SW 1271 (cell line): ENCODE measurements at places on chromosomes 7 and 10.

DNA sequence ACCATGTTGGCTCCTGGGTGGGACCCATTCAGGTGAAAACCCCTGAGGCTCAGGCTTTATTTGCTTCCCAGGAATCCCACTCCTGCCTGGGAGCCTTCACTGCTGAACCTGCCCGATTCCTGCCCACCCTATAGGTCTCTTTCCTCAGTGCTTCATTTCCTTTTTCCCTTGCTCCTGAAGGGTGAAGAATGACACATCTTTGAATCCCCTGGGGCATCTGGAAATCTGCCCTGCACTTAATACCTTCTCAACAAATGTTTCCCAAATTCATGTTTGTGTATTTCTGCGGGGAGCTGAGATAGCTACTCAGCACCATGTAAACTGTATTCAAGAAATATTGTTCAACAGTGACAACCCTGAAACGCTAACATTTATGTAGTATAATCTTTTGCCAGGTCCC is 10.3 kb upstream of the PCBD1 start:
- no peak for DNase-seq

DNA sequence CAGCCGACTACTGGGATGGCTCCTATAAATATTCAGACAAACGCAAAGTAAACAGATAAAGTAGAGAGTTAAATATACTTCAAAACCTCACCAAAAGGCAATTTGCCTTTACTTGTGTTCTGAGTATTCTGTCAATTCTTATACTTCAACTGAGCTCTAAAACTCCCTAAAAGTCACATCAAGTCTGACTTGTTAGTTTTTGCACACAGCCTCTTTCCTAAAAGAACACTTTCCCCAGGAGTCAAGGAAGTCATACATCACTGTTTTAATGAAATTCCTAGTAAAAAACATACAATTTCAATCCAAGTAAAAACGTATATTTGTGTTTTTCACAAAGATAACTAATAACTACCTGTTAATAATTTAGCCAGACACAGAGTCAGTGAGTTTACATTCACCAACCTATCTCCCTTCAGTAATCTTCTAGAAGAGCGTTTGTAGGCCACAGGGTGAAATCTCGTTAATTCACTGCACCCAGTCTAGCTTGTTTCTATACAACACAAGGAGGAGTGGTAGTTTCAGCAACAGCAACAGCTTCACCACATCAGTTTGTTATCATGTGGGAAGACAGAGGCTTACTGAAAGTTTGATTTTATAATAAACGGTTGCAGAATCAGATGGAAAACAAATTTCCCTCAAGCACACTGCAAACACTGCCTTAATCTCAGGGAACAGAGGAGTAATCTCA is 2.7 kb downstream of the COBL start:
- no peak for DNase-seq

GRCh38 chr7:156842740-156843140 is 50.2 kb downstream of the LMBR1 start:
- DNase-seq = no peak

- DNase-seq = no peak
Measured at GRCh38 chr10:38054361-38054797, 39.8 kb upstream of the ZNF37A start.

DNA sequence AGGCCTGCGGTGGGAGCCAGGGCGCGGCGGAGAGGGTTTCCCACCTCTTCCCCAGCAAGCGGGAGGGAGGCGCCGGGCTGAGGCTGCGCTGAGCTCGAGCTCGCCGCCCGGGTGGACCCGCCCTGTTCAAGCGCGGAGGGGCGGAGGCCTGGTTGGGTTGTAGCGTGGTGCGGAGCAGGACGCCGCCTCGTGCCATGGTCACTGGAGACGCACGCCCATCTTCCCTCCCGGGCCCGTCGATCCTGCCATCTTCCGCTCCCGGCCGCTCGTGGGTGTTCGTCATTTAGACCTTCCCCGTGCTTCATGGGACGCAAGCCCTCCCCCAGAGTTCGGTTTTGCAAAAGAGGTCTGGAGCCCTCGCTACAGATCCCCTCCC is 9.3 kb upstream of the EN2 start:
- no peak for DNase-seq

DNA sequence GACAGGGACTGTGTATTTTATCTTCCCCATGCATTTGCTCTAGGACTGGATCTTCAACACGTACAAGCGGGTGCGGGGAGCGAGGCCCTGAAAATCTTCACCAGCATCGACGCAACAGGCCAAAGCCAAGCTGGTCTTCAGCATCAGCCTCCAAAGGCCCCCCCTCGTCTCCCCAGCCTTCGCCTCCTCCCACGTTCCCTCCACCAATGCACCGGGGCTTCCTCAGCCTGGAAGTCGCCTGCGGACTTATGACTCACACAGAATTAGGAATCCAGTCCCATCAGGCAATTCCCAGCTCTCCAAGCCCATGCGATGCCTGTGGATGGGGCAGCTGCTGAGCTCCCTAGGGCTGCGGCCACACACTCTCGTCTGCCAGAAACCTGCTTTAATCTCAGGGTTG is 36.3 kb upstream of the RNF32 start:
- no peak for DNase-seq

DNA sequence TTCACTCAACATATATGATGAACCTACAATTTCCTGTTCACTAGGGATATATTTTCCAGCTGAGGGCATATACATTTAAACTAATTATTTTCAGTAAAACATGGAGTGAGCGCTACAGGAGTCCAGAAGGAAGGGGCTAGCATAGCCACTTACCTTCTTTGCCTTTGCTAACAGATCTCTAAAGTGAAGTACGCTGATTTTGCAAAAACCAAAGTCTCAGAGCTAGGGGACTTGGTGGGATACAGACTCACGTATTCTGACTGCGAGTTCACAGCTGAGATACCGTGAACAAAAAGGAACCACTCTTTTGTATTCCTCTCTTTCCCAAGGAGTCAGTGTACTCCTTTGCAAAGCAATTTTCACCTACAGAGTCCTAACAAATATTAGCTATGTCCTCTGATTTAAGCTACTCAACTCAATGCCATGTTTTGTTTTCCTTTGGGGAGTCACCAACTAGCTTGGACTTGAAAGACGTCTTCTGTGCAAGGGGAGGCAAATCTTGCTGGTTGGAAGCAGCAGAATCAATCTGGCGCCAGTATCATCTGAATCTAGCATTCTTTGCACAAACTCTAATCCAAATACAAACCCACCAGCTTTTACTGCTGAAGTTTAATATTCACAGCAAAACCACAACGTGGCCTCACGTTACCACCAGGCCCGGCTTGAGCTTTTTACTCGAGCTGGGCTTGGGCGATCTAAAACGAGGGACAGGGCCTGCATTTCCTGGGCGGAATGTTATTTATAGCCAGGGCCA is 657 bp downstream of the CDNF start:
- no peak for DNase-seq

DNA sequence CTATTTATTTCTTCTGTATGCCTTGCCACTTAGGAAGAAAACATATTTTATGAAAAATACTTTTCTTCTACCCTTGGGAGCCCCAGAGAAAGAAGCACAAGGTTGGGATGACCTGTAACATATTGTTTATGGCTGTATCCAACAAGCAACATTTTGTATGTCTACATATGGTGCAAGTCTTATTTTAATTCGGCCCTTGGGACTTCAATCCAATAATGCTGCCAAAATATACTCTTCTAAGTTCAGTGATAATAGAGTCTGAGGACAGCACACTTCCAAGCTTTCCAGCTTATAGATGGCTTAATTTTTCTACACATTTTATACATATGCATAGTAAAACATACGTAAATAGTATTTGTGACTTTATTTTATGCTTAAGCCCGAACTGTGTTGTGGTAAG is 318.5 kb upstream of the SEMA3A start:
- no peak for DNase-seq

DNA sequence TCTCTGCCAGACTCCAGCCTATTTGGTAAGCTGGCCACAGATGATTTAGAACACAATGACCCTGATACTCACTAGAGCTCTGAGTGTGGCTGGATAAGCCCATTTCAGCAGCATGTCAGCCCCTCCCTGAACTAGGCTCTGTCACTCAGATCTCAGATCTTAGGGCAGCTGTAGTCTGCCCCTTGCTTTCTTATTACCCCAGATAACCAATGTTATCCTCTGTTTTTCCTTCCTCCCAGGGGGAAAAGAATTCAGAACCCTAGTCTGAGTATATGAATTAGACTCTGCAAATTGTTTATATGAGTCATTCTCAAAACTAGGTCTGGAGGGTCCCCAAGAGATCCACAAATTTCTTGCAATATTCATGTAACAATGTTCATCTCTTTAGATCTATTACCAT is 286.2 kb downstream of the KCNMA1 start:
- DNase-seq = no peak

GRCh38 chr10:71396084-71396710 is 523 bp upstream of the CDH23 start:
- DNase-seq = peak; percentile 36

- no peak for DNase-seq
Measured at GRCh38 chr7:92768501-92769393, 67.6 kb downstream of the CDK6 start.

DNA sequence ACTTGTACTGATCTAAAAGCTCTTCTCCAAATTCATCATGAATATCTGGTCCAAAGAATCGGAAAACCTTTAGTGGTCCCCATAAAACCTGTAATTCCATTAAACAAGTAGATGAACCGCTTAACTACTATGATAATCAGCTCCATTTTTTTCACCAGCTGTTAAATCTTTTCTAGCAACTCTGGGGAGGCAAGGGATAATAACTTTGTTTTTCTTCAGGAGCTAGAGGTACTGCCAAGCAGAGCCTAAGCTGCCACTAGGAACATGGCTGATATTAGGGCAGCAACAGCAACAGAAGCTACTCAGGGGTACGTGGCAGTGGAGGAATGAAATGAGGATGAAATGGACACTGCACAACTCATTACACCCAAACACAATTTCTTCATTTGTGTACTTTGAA is 138.0 kb downstream of the SRPK2 start:
- no peak for DNase-seq

- DNase-seq = no peak
Measured at GRCh38 chr7:152931633-152932032, 172.1 kb downstream of the ACTR3B start.
